Effector CD4-positive, alpha-beta T cell (primary cell): ENCODE measurements at places on chromosomes 3 and 15.
A peak's percentile ranks its signal among the peaks of the same experiment; 100 is the strongest.

DNA sequence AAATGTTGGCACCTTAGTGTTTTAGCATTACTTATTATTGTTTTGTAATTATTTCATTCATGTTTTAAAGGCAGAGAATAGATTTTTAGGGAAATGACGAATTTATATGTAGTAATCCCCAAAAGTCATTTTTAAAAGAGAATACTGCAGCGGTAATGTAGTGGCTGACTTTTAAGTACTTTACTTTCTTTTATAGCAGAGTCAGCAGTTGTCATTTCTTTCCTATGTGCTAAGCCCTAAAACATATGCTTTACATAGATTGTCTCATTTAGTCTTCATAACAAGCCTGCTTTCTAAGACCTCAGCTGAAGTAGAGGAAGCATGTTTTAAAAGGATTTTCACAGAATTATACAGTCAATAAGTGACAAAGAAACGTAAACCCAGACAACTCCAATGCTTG lies 102.1 kb upstream of the PEX5L start:
- DNase-seq, result no peak

- DNase-seq, result peak; percentile 62
Measured at GRCh38 chr15:68795298-68795848, 25.3 kb downstream of the ANP32A start.

- DNase-seq, result no peak
Measured at GRCh38 chr3:117510396-117510795, 800.8 kb downstream of the TUSC7 start.

GRCh38 chr3:324423-324822 lies 127.9 kb downstream of the CHL1 start:
- DNase-seq, result no peak

DNA sequence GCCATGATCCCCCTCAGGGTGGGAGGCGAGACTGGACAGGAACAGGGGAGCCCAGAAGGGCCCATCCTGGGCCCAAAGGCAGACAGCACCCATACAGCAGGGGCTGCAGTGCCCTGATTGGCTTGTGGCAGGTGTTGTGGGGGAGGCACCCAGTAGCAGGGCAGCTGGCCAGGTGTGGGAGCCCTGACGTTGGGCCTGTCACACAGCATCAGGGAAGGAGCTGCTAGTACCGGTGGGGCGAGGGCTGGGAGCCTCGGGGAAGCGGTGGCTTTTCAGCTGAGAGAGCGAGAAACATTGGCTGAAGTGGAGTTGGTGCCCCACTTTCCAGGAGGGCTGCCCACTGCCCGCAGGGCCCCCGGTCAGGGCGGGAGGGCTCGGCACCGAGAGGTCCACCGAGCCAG lies 19.7 kb upstream of the CYP11A1 start:
- no peak for DNase-seq

- no peak for DNase-seq
Measured at GRCh38 chr3:99549220-99549619, 89.2 kb upstream of the COL8A1 start.

- no peak for DNase-seq
Measured at GRCh38 chr3:182389071-182389815, 404.1 kb upstream of the ATP11B start.

GRCh38 chr3:82461049-82461889 lies 699.8 kb upstream of the GBE1 start:
- no peak for DNase-seq

DNA sequence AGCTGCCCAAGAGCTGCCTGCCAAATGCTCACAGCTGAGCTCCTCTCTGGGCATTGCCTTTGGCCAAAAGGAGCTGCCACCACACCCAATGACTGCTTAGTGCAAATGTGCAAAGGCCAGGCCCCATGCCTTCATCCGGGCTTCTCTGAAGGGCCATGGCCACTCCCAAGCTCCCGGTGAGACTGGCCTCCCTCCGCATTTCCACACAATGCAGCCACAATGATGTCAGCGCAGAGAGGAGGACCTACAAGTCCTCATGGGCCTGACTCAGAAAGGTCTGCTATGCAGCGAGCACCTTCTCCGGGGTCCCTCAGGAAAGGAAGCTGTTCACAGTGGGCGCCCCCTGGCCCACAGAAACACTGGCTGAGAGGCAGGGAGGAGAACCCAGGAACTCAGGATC lies 12.7 kb downstream of the OXTR start:
- DNase-seq, result no peak

- DNase-seq, result no peak
Measured at GRCh38 chr3:31572236-31573004, 39.7 kb downstream of the STT3B start.

GRCh38 chr3:102329066-102329465 lies 105.7 kb upstream of the ZPLD1 start:
- DNase-seq, result no peak

DNA sequence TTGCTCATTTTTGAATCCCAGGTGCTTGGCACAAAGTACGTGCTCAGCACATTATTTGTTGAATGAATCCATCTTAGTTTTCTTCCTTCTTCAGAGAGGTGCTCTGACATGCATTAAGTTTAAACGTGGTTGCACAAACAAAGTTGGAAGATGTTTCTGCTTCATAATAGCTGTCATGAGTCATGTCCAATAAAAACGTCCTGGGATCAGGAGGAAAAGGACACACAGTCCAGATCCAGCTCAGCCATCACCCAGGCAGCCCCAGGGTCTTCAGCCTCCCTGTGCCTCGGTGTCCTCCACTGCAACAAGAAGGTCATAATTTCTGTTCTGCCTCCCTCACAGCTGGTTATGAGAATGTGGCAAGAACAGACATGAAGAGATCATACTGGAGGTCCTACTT lies 55.4 kb downstream of the CCNL1 start:
- DNase-seq, result no peak

DNA sequence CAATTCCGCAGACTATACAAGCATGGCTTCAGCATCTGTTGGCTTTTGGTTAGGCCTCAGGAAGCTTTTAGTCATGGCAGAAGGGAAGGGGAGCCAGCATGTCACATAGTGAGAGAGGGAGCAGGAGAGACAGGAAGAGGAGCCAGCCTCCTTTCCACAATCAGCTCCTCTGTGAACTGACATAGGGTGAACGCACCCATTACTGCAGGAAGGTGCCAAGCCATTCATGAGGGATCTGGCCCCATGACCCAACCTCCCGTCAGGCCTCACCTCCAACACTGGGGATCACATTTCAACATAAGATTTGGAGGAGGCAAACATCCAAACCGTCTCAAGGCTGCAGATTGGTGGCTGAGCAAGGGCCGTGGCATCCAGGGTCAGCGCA lies 106.3 kb downstream of the LRRK1 start:
- DNase-seq, result no peak

- DNase-seq, result no peak
Measured at GRCh38 chr3:122776675-122777468, 16.8 kb downstream of the HSPBAP1 start.

- peak; percentile 50 for DNase-seq
Measured at GRCh38 chr3:13657660-13658435, 108.9 kb downstream of the FBLN2 start.

- no peak for DNase-seq
Measured at GRCh38 chr15:64070106-64070505, 23.5 kb downstream of the CIAO2A start.

DNA sequence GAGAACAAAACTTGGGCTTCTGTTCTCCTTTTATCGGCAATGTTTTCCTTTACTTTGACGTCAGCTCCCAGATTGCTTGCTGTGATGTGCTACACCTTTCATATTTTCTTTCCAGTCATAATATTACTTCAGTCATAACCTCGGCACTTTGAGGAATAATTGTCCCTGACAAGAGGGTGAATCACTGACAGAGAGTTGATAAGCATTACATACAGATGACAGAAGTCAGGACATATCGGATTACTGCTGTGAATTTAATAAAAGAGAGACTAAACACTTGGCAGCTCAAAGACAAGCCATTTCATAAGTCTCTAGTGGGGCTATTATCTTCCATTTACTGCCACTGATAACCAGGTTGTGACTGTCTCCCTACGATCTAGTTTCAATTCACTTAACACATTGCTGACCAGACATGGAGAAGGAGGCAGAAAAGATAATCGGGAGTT lies 362.1 kb upstream of the ARRDC4 start:
- no peak for DNase-seq

DNA sequence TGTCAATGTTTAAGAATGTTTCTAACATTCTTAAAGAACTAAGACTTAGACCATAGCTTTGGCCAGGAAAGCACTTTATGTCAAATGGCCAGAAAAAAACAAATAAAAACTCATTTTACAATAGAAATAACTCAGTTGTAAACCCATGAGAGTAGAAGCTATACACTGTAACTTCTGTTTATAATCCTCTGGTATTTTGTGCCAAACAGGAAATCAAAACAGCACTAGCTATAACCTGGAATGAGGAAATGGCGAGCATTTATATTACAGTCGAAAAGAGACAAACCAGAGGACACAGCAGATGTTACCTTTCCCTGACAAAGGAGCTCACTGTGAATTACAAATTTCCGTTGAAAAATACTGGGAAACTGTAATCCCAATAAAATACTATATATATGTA lies 10.3 kb downstream of the GK5 start:
- no peak for DNase-seq

- no peak for DNase-seq
Measured at GRCh38 chr15:70101459-70102113, 3.9 kb upstream of the TLE3 start.

DNA sequence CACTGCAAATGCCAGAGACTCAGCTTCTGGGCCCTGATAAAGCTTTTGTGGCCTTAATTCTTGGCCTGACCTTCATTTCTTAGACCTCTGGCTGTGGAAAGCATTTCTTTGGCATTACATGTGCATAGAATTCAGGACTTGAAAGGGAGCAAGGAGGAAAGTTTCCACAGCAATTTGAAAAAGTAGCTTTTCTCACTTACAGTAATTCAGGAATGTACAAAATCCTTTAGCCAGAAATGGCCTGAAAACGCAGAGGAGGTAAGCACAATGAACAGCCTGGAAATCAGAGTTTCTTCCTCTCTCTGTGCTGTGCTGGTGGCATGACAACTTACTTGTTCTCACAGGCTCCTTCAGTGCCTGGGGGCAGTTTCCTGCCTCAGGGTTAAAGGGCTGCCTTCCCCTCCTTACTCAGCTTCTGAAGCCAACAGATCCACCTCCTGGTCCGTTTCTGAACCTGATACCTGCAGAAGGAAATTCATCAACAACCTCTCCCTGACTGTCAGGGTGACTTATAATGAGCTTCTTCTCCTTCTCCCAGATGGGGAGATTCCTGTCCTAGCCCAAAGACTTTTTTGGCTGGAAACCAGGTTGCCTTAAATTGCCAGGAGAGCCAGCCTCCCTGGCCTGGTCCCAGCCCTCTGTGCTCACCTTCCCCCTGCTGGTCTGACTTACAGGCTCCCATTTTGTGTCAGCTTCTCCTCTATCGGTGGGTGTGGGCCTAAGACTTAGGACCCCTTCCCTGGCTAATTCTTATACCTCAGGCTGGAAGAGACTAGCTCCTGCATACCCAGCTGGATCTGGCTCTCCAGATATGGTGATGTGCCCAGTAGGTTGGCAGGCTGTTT lies 102.3 kb downstream of the MYRIP start:
- no peak for DNase-seq

- no peak for DNase-seq
Measured at GRCh38 chr3:36877930-36878685, 66.7 kb downstream of the TRANK1 start.

GRCh38 chr3:196970547-196971093 lies 2.0 kb upstream of the PIGZ start:
- DNase-seq, result no peak

DNA sequence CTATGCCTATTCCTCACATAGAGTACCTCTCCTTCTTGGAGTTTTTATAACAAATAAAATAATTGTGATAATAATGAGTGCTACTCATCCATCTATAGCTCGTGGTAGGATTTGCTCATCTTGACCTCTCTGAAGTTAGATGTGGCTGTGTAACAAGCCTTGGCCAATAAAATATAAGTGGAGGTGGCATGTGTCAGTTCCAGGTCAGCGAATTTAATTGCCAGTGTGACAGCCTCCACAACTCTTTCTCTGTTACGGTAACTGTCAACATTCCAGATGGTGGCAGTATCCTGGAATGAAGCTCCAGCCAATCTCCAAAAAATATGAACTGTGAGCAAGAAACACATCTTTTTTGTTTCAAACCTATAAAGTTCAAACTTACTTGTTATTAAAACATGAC lies 13.8 kb downstream of the CLRN1 start:
- no peak for DNase-seq

- no peak for DNase-seq
Measured at GRCh38 chr3:86420990-86421739, 569.8 kb downstream of the VGLL3 start.

DNA sequence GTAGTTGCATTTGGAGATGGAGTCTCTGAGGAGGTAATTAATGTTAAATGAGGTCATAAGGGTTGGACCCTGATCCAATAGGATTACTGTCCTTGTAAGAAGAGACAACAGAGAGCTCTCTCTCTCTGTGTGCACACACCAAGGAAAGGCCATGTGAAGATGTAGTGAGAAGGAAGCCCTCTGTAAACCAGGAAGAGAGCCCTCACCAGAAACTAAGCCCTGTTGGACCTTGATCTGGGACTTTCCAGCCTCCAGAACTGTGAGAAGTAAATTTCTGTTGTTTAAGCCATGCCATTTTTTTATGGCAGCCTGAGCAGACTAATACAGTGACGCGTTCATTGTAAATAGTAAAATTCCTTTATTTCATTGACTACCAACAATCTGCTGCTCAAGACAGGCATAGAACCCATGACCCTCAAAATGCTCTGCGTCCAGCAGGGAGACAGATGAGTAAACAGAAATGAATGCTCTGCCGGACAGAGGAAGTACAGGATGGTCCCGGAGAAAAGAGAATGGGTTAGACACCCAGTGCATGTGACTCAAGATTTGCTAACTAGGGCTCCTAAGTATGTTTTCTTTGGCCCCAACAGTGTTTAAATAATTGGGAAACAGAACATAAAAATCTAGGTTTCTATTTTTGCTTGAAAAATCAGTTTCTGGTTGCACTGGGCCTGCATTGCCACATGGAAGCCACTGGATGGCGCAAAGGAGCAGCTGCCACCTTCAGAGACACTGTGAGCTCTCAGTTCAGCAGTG lies 37.9 kb upstream of the TNFAIP8L3 start:
- no peak for DNase-seq

GRCh38 chr3:18047052-18047451 lies 304.6 kb upstream of the TBC1D5 start:
- no peak for DNase-seq

DNA sequence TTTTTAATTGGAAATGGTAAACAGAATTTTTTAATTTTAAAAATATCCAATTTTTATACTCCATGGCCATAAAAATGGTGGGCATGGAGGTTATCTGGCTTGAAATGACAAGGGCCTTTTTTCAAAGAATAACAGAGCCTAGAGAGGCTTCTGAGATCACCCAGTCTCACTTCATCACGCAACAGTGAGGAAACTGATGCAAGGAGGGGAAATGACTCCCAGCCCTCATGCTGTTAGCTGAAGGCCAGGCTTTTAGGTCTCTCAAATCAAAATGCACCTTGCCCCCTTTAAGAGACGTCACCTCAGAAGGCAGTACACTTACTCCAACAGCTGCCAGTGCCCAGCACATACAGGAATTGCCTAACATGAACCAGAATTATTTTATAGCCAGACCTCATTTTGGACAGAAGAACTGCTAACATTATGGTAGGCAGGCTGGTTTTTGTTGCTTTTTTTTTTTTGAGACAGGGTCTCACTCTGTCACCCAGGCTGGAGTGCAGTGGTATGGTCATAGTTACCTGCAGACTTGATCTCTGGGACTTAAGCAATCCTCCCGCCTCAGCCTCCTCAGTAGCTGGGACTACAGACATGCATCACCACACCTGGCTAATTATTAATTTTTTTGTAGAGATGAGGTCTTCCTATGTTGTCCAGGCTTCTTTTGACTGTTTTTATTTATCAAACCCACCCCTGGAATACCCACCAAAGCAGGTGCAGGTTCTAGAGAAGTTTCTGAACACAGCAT lies 9.1 kb downstream of the RAB43 start:
- DNase-seq, result no peak
